A172 (cell line): ENCODE measurements at places on chromosomes 5 and 9. TPM values are rescaled to one million over a fixed set of nuclear protein-coding genes. Genes with fewer than 3 reads are reported as not detected.

DNA sequence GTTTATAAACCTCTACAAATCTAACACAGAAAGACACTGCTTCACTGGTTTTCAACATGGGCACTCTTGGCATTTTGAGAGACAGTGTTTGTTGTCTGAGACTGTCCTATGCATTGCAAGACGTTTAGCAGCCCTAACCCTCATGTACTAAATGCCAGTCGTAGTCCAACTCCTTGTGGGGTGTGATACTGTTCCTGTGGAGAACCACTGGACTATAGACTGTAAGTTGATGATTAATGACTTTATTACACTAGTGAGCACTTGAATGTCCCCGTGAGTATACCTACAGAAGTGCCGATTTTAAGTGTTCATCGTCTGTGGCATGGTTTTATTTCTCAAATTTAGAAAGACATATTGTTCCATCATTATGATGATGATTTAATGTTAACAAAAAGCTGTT is 46.2 kb downstream of the RECK start:
- DNase-seq = no peak

- DNase-seq = no peak
Measured at GRCh38 chr5:73666891-73667290, 40.9 kb downstream of the ARHGEF28 start.

DNA sequence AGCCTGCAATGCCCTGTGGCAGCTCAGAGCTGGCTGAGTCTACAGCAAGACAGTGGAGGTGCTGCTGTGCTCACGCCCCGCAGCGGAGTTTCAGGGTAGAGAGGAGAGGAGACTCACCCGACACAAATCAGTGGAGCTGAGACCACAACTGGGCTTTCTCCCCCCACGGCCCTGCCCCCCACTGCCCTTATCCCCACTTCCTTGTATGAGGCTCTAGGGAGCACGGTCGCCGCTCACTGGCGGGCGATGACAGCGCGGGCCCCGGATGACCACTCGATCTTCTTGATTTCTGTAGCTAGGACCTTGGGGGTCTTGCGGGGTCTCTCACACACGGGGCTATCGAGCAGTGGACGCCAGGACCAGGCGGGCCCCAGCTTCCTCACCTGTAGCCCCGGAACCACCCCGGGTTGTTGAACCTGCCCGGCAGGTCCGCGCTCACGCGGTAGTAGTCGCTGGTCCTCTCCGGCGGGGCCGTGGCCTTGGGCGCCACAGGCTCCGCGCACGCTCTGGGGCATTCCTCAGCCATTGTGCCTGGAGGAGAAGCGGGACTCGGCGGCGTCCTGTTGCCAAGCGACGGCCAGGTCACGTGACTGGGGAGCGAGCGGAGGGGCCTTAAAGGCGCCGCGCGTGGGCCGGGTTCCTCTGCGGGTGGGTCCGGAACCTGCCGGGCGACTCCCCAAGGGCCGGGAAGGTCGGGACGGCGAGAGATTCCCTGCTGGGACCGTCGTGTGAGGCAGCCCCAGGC is 984 bp upstream of the MRPS2 start:
- DNase-seq = peak; percentile 68

DNA sequence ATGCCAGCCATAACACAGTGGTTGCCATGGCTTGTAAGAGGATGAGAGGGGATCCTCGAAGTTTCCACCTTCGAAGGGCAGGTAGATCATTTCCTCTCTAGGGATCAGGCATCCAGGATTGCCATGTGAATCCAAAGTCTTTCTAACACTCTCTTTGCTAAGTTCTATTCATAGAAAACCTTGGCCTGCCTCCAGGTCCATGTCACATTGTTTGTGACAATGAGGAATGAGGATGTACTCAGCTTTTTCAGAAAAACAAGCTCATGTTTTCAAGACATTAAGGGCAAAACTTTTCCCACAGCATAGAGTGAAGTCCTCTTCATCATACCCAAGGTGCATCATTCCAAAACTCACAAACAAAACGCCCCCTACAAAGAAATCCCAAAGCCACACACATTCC is 19.6 kb downstream of the ESM1 start:
- DNase-seq = no peak

DNA sequence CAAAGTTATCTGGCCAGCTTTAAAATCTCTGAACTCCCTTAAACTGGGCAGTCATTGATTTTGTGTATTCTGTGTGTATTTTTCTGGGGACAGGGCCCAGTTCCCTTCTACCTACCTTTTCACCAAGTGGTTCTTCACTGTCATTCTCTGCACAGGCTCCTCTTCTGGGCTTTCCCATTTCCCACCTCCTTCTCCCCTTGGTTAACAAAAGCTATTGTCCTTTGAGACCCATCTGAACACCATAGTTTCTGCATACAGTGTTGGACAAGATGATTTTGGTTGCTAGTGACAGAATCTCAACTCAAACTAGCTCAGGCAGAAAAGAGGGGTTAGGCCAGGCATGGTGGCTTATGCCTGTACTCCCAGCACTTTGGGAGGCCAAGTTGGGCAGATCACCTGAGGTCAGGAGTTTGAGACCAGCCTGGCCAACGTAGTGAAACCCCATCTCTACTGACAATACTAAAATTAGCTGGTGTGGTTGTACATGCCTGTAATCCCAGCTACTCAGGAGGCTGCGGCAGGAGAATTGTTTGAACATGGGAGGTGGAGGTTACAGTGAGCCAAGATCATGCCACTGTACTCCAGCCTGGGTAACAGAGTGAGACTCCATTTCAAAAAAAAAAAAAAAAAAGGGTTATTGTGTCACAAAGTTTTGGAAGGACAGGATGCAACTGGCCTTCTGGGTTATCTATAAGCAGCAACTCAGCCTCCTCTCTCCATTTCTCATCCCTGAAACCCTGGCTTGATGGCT is 31.0 kb upstream of the ANKRD34B start:
- no peak for DNase-seq

DNA sequence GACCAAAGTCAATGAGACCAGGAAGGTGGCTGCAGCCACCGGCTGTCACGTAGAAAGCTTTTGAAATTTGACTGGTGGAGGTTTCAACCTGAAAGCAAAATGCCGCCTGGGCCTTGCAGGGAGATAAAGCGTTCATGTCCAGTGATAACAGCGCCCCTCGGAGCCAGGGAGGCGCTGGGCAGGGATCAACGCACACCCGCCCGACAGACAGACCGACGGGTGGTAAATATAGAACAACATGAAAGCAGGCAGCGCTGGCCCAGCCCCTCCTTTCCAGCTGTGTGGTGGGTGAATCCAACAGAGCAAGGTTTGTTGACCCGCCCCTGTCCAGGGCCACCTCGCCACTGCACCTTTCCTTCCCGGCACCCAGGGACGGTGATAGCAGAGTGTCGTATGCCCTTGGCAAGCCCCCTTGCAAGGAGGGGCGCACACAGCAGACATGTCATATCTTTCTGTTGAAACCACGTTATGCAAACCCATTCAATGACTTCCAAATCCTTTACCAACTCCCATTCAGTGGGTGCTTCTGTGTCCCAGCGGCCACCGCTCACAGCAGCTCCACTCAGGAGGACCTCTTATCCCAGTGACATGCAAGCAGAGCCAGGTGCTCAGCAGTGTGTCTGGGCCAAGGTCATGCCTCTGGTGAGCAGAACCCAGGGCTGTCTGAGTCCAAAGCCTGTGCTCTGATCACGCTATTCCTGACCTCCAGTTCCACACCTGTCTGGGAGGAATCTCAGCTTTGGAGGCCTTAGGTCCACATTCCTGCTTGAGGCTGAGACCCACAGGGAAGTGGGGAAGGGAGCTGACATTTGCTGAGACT is 38.7 kb downstream of the NKX2-5 start:
- DNase-seq = no peak

DNA sequence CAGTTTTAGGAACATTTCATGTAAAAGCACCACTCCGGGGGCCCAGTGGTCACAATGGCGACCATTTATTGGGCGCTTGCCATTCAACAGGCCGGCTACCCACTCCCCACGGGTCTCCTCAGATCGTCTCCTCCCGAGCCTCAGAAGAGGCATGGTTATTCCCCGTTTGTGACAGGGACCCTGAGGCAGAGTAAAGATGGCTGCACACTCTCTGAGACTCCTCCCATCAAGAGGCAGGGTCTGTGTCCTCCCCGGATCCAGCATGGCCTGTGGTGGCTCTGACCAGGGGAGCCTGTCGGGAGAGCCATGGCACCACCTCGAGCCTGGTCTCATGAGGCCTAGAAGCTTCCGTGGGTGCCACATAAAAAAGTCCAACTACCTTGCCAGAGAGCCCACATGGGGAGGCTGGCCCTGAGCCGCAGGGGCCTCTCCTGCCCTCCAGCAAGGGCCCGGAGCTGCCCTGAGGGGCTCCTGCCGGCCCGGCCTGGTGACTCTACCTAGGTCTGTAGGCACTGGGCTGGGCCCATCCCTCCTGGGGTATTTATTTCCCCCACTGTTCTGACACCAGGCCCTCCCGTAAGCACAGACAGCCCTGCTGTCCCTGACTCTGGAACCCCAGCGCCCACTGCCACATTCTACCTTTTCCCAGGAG is 90.8 kb downstream of the VAV2 start:
- no peak for DNase-seq

DNA sequence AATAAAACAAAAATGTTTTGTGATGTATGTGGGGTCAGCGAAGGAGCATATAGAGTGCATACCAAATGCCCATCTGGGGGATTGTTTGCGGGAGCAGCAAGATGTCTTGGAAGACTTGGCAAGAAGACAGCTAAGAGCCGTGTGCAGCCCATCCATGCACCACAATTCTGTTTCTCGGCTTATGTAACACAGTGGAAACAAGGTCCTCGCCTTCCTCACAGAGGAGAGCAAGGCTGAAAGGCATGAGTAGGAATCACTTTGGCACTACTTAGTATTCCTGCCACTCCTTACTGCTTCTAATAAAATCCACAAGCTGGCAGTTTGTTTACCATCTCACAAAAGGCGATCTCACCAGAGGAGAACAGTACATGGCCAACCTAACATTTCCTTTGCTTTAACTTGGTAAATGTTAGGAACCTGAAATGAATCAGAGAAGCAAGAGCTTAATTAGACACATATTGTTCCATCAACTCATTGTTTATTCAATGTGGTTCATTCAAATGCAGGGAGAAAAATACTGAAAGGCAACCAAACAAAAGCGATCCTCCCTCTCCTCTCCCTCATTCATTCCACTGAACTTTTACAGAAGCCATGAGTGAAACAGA is 648.1 kb downstream of the ACTL7B start:
- no peak for DNase-seq

LOX gene
- total RNA-seq = 22.2 and 27.2 TPM in 2 replicates

TICAM2 gene
- 10.0 and 11.1 TPM in 2 replicates for total RNA-seq

DNA sequence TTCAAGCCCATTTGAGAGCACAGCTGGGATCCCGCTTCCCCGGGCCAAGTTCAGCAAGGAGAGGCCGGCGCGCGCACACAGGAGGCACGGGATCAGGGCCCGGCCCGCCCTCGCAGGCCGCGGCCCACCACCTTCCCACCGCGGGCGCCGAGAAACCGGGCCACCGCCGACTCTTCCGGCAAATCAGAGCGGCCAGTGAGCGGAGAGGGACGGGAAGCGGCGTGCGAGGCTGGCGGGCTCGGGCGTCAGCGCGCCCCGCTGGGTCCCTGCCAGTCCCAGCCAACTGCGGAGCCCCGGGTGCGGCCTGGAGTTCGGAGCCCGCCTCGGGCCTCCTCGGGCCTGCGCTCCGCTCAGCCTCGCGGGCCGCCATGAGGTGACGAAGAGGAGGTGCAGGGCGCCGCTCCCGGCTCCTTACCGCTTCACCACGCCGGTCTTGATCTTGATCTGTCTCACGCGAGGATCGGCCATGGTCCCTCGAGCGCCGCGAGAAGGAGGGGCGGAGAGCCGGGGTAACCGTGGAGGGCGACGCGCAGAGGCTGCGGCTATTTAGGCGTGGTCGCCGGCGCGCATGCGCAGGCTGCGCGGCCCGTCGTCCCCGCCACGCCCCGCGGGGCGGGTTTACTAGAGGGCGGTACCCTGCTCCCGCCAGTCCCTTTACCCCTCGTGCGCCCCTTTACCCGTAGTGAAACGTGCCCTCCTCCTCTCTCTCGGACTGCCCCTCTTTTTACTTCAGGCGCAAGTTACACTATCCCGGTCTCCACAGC is at the start of gene TBCA:
TSS of gene TBCA (minus strand) at position 550 of the 764 bp plus-strand sequence. CDS start at position 468, 82 bp downstream.
- peak; percentile 85 for DNase-seq

PCDHB12 gene
- 0.69 and 2.5 TPM in 2 replicates for total RNA-seq

PIP5K1B gene
- not detected in 2 replicates for total RNA-seq

INSL4 gene
- not detected in 2 replicates for total RNA-seq

DNA sequence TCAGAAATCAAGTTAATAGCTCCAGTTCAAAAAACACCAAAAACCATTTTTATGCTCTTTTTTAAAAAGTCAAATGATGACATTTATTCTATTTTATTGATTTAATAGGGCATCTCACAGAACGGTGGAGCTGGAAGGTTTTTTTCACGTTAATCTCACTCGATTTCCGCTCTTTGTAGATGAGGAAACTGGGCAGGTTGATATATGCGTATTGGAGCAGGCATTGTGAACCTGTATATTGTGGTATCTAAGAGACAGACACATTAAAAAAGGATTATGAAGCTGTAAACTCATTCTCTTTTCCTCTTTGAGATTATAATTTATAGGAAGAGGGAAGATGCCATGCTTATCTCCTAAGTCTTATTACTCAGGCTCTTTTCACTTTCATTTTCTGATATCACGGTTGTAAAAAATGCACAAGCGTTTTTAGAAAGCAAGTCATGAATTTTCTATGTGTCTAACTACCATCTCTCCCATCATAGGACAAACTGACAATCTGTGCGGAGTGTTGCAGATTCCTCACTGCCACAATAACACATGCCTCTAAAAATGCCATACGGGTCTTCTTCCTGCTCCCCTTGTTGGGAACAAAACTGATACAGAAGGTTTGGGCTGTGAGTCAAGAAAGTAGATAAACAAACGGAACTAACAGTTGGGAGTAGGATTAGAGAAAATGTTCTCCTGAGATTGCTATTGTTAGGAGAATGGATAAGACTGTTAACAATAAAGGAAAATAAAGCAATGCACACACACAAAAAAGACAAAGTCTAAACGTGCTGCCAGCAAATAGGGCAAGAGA is 1997.7 kb downstream of the MAT2B start:
- DNase-seq = peak; percentile 33

- no peak for DNase-seq
Measured at GRCh38 chr5:115392611-115393010, 96.2 kb upstream of the CCDC112 start.

- peak; percentile 31 for DNase-seq
Measured at GRCh38 chr5:78527925-78528324, 120.6 kb downstream of the LHFPL2 start.

ADAMTS13 gene
- total RNA-seq = 0.43 and 1.6 TPM in 2 replicates

- no peak for DNase-seq
Measured at GRCh38 chr5:168128557-168128956, 162.9 kb upstream of the WWC1 start.

PDCD1LG2 gene
- 1.1 TPM in 2 replicates for total RNA-seq

DNA sequence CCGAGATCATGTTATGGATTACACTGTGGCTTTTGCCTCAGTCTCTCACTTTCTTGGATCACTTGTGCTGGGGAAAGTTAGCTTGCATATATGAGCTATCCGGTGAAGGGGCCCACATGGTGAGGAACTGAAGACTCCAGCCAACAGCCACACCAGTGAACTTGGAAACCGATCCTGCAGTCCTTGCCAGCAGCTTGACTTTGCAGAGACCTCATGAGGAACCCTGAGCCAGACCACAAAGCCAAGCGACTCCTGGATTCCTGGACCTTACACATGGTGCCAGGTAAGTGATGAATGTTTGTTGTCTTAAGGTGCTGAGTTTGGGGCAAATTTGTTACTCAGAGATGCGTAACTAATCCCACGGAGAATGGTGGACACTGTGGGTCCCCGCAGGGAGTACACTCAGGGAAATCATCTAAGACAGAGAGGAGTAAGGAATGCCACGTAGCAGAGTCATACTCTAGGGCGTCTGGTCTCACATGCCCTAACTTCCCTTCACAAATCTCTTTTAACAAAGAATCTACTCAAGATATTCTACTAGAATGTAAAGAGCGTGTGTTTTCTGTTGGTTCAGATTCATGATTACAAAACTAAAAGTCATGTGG is 76.5 kb upstream of the PJA2 start:
- no peak for DNase-seq
